Effector memory CD8-positive, alpha-beta T cell (primary cell): ENCODE measurements at places on chromosomes 2 and 18.

DNA sequence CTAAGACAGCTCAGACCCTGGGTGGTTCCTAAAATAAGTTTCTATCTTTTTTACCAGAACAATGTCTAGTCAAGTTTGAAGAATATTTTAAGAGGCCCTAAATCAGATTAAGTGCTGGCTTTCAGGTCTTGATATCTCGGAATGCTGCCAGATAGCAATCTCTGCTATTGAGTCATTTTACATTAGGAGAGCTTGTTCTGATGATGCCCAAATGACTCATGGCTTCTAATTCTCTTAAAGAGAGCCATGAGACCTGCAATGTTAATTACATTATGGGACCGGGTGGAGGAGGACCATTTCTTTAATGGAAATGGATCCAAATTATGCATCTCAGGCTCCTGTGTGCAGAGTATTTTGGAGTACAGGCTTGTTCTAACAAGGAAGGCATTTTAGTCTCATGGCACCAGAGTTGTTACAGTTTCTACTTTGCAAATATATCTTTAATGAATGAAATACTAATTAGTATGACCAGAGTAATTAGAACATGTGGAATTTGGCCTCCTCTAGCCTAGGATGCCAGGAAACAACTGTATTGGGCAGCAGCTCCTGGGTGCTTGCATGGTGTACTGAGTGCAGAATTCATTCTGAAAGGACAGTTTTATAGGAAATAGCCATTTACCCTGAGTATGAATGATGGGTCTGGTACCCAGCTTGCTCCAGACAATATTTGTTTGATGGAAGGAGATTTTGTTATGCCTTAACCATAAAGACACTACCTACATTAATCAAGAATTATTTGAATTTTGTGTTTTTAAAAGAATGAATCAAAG is 94.0 kb upstream of the SULT1C3 start:
- no peak for DNase-seq

GRCh38 chr2:47118581-47118980 is 36.5 kb downstream of the STPG4 start:
- DNase-seq, result no peak

DNA sequence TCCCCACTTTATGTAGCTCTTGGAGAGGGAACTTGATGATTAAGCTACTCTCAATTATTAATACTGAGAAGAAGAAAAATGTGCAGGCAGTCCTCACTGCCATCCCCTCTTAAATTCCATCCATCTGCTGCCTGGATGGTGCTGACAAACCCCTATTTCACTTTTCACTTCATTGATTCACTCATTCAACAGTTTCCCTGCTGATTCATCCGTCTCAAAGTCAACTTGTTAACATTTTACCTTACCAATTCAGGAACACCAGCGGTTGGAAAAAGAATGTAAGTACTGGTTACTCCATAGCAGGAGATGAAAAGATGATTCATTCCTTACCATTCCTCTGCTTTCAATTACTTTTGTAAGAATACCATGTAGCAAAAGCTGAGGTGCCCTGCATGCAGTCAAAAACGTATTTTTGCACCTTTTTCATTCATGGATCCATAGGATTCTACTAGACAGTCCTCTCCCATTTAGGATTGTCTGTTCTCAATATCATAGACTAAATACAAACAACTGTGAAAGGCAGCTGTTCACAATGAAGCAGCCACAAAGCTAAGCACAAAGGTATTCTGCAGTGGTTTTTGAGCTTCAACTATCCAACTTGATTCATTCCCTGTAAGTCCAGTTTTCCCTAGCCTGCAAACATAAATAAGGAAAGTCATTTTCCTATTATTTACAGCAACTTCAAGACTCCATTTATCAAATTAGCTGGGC is 262.0 kb downstream of the MREG start:
- no peak for DNase-seq

DNA sequence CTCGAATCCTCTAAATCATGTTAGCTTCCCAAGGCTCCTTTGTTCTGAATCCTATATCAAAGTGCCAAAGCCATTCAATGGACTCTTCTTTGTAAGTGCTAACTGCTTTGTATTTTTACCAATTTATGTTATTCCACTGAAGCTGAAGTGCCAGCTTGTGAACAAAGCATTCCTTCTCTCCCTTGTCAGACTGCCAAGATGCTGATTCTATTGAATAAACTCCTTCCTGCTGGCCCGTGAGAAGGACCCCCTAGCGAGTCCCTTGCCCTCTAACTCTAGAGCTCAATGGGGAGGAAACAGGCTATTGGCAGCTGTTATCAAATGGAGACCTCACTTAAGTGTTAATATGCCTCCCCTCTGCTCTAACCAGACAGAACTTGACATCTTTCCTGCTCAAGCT is 1097.9 kb upstream of the CNTNAP5 start:
- DNase-seq, result no peak
